Right lung (tissue), 10 donors: ENCODE measurements at places on chromosomes 4 and X. TPM values are rescaled to one million over a fixed set of nuclear protein-coding genes. Genes with fewer than 3 reads are reported as not detected.

- no peak for DNase-seq
These were observed 46.6 kb upstream of the DHX15 start for GRCh38 chr4:24630937-24631336.

Gene SUPT20HL1
- not detected for polyA plus RNA-seq

DNA sequence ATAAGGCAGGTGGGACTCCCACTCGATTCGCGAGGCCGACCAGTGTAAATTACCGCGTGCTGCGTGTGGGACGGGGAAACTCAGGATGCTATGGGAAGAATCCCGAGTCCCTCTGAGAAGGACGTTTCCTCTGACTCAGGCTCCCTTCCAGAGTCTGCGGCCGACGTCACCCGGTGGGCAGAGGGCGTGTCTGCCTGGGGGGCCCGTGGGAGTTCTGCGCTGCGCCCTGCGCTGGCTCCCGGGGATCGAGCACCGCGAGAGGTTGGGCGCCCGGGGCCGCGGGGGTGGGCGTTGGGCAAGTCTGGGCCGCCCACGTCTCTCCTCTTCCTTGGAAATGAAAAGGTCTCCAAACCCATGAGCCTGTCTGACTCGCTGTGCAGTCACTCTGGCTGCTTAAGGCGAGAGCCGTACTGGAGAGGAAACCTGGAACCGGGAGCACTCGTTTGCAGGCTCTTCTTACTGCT is 568 bp downstream of the NIPAL1 start:
- DNase-seq, result no peak

Gene FOXR2
- polyA plus RNA-seq, result not detected

DNA sequence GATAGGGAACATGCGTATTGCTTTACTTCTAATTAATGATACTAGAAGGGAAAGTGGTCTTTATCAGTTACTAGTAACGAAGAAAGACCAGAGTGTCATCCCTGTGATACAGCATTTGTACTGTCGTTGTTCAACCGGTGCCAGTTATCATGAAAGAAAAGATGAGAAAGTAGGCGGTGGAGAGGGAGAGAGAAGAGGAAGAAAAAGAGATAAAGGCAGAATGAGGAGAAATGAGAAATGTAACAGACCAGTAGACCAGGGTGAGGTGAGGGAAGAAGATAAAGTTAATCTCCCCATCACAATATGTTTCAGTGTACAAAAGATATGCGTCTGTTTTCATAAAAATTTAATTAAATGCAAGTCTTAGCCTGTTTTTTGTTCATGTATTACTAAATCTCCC is 135.2 kb upstream of the HPGD start:
- no peak for DNase-seq

- DNase-seq, result no peak
These were observed 46.1 kb downstream of the ARHGAP24 start for GRCh38 chr4:85520765-85521749.

DNA sequence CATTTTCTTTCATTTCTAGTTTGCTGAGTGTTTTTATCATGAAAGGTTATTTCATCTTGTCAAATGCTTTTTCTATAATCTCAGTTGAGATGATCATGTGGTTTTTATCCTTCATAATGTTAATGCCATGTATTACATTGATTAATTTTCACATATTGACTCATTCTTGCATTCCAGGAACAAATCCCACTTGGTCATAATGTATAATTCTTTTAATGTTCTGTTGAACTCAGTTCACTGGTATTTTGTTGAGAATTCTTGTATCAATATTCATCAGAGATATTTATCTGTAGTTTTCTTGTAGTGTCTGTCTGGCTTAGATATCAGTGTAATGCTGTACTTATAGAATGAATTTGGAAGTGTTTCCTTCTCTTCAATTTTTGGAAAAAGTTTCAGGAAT is 16.7 kb upstream of the LHFPL1 start:
- DNase-seq, result no peak

Gene HS3ST1
- 5.5 TPM for polyA plus RNA-seq
